ENCODE measurements at places on chromosomes 2 and 18.

- DNase-seq = no peak
These were observed 204.4 kb downstream of the CCDC102B start for GRCh38 chr18:69002233-69002632.

- DNase-seq = no peak
These were observed 293.7 kb downstream of the DYSF start for GRCh38 chr2:71746946-71747501.

- DNase-seq = no peak
These were observed 23.3 kb downstream of the MAPRE3 start for GRCh38 chr2:26993768-26994167.

DNA sequence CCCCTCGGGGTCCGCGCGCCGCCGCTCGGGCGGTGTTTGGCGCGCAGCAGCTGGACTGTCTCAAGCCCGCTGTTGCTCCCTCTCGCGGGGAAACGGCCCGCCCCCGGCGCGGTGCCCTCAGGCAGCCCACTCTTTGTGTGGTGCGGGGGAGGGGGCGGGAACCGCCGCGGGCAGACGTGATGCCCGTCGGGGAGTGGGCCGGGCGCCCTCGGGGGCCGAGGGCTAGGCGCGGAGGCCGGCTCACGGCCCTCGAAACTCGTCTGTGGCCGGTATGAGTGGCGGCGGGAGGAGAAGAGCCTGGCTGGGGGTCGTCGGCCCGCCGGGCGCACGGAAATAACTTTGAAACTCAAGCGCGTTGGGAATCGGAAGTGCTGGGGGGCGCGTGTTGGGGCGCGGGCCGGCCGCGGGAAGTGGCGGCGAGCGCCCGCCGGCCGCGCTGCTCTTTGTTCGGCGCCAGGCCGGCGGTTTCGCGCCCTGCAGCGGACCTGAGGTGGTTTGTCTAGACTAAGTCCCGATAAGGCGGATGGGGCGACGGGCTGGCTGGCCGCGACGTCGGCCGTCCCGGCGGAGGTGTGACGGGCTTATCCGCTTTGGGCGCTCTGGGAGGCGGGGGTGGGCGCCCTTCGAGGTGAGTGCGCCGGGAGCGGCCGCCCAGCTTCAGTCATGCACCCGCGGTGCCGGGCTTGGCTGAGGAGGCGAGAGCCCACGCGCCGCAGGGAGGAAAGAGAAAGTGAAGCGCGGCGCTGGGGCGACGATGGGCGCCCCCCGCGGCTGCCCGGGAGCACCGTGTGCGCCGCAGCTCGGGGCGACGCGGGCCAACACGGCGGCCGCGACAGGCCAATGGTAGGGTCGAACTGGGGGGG lies 679 bp downstream of the PTMA start:
- peak; percentile 60 for DNase-seq

DNA sequence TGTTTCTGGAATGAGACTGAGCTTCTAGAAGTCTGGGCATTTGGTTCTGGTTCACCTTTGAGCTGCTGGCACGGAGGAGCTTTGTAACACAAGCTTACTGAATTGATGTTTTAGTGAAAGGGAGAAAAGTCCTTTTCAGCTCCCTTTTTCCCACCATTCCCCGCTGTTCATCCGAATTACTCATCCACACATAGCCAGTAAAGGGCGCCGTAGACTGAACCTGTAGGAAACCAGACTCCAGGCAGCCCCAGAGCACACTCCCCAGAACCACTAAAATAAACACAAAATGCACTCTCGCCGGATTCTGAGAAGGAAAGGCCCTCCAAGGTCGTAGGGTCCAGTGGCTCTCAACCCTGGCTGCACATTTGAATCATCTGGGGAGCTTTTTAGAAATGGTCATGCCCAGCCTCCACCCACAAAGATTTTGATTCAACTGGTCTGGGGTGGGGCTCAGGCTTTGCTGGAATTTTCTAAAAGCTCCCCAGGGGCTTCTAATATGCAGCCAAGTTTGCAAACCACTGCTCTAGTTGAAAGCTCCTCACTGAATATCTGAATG lies 29.6 kb downstream of the TCF7L1 start:
- DNase-seq = no peak

- no peak for DNase-seq
These were observed 26.1 kb upstream of the SERTAD2 start for GRCh38 chr2:64679673-64680425.

- DNase-seq = no peak
These were observed 52.0 kb downstream of the FHOD3 start for GRCh38 chr18:36349552-36349951.

GRCh38 chr2:128373451-128374000 lies 54.9 kb upstream of the HS6ST1 start:
- no peak for DNase-seq

DNA sequence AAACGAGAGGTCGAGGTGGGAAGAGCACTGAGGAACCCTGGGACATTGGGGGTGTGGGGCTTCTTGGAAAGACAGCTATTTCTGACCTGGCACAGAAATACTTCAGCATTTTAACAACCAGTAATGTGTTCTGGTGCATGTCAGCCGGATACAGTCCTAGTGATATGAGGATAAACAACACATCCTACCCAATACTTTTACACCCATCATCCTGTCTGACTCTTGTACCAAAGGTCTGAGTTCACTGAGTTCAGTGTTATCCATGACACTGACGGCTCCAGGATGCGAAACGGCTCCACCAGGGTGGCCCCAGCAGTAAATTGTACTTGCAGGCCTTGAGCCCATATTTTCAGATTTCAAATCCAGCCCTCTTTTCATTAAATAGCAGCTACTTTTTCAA lies 65.9 kb upstream of the SH3BP4 start:
- no peak for DNase-seq

DNA sequence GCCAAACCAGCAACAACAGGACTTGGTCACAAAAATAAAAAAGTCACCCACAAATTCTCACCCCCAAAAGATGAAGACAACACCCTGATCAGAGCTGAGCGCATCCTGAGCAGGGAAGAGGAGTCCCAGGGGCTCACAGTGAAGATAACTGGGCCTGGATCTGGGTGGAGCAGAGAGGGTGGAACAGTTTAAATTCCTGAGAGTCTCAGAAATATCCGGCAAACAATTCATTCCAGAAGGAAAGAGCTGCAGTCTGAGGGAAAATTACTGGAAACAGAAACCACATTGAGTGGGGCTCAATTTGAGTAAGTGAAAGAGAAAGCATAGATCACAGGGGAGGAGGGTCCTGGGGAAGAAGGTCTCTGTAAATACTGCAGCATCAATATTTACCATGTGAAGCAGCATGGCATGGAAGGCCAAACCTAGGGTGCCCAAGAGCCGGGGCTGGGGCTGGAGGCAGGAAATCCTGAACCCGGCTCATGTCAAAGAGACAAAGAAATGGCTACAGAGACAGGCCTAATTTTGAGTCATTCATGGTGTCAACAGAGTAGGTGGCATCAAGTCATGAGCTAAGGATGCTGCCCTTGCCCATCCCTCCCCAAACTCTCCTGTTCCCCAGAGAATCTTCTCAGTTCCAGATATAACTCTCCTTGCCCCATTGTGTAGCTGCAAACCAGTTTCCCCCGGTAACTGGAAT lies 61.4 kb upstream of the ZBTB7C start:
- no peak for DNase-seq

GRCh38 chr2:102020596-102021170 lies 28.9 kb downstream of the IL1R2 start:
- peak; percentile 74 for DNase-seq

GRCh38 chr2:136327162-136327852 lies 209.4 kb upstream of the CXCR4 start:
- DNase-seq = no peak

DNA sequence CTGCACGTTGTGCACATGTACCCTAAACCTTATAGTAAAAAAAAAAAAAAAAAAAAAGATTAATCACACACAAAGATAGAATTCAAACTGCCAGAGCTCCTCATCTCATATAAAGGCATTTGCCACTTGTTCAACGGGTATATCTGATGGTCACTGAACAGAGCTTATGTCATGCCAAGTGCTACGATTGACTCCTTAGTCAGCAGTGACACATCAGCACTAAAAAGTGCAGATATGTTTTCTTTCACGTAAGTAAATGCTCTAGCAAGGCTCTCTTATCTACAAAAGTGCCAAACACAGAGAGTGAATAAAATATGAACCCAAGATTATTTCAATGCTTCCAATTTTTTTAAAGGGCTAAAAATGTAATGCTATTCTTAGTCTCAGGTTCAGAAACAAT lies 1.1 kb downstream of the LMAN1 start:
- DNase-seq = peak; percentile 1

- no peak for DNase-seq
These were observed 193.6 kb downstream of the MTCL1 start for GRCh38 chr18:8899000-8899399.

DNA sequence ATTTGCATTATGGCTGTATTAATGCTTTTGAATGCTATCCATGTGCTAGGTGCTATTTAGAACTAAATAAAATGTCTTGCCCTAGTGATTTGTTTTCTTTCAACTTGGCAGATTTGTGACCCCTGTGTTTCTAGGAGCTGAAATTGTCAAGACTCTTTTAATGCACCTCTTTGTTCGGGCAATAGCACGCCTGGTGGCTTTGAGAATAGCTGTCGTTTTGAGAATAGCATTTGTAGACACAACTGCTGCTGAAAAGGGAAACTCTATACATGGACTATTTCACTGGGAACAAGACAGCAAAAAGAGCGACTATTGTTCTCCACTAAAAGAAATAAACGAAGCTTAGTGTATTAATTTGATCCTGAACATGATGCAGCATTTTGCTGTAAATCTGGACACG lies 352.1 kb upstream of the ZNF521 start:
- DNase-seq = no peak

- DNase-seq = no peak
These were observed 537.1 kb upstream of the ID2 start for GRCh38 chr2:8144785-8145184.

DNA sequence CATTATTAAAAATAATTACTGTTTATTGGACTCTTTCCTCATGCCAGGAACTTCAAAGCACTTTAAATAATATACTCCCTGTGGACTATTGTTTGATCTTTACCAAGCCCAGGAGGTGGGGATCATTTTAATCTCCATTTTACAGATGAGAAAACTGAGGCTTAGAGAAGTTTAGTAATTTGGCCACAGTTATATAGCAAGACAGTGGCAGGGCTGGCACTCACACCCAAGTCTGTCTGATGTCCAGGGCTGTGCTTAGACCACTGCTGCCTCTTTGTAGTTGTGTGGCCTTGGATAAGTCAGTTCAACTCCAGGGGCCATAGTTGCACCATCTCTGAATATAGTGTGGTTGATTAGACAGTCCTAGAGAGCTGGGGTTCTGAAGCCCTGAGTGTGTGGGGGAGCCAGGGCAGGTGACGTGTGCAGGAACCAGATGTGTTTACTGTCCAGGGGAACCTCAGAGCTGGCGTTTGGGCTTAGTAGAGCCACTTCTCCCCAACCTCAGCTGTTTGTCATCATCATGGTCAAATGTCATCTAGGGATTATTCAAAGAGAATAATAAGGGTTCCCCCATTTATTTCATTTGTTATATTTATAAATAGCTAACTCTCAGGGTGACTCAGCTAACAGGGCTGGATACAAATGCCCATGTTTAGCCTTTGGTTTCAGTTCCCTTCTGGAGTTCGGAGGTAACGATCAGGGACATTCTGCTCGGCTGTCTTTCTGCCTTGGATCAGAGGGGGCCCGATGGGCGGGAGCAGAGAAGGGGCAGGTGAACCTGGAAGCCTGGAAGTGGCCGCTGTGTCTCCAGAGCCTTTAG lies 68.0 kb downstream of the BOLA3 start:
- DNase-seq = no peak

GRCh38 chr2:19158211-19158610 lies 200.2 kb downstream of the OSR1 start:
- DNase-seq = no peak

GRCh38 chr2:123993728-123994323 lies 31.3 kb upstream of the CNTNAP5 start:
- no peak for DNase-seq

- DNase-seq = no peak
These were observed 73.8 kb upstream of the ACAA2 start for GRCh38 chr18:49886891-49887764.

- DNase-seq = no peak
These were observed 458.8 kb downstream of the SETBP1 start for GRCh38 chr18:45139478-45139877.

DNA sequence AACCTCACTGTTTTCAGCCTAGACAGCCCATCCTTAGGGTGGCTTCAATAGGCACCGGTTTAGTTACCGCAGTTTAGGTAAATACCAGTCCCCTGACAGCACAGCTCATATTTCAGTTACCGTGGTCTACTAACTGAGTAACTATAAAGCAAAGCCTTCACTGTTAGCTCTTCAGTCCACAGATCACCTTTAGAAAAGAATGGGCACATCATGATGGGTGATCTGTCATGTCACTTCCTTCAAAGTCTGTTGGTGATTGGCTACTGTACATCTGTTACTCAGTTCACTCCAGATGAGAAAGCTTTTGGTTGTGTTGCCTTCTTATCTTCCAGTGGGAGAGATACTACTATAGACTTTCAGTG lies 21.0 kb downstream of the SLC20A1 start:
- no peak for DNase-seq

- no peak for DNase-seq
These were observed 126.4 kb downstream of the MAP4K4 start for GRCh38 chr2:101823859-101824258.

DNA sequence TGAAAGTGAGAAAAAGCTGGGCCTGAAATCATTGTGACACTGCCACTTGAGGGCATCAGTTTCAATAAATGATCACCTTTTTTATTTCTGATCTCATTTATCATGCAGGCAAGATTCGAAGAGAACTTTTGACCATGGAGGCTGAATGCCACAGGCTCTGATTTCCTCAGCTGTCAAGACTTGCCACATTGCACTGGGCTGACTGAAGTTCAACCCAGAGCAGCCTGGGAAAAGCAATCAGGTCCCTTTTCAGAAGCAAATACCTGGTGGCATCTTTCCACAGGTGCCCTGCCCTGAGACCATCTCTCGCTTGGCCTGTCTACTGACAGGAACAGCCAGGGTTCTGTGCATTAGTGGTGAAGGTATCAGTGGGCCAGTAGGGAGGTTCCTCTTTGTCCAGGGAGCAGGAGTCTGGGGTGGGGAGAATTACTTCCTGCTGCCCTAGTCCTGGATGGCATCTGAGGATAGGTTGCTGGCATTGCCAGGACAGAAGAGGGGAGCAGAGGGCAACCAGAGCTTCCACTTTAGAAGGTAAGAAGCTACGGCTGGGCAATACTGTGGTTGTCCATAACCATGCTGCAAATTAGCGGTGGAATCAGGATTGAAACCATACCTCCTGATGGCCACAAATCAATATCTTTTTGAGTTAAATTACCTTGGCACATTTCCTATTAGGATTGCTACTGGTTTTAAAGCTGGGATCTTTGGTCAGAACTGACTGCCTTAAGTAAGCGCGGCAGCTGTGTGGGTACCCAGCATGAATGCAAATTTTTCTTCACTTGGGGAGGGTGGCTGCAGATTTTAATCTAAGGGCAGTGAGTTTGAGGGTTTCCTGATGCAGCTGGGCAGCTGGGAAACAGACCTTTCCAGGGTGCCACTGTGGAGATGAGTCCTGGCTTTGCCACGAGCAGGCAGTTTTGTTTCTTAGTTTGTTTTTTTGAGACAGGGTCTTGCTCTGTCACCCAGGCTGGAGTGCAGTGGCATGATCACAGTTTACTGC lies 394.5 kb downstream of the ALK start:
- no peak for DNase-seq

GRCh38 chr2:29202819-29203495 lies 87.7 kb downstream of the CLIP4 start:
- no peak for DNase-seq
